ENCODE measurements at places on chromosomes 1 and 21. TPM values are rescaled to one million over a fixed set of nuclear protein-coding genes. Genes with fewer than 3 reads are reported as not detected.

CHODL gene
- 3.2 TPM for total RNA-seq

- no peaks in the 10 kb centered on the region for H3K27me3 ChIP-seq
- H3K36me3 ChIP-seq: no peaks in the 10 kb centered on the region
- no peak overlapping the region for H3K4me3 ChIP-seq
- no peak overlapping the region for H3K27ac ChIP-seq
- DNase-seq: no peak
Observed at GRCh38 chr1:180563026-180563827, 4.5 kb downstream of the OVAAL start.

GRCh38 chr1:165954940-165955339, 127.5 kb downstream of the UCK2 start:
- DNase-seq: no peak
- H3K27ac ChIP-seq: no peak overlapping the region
- H3K4me1 ChIP-seq: no peaks in the 10 kb centered on the region
- H3K4me3 ChIP-seq: no peak overlapping the region
- H3K27me3 ChIP-seq: no peaks in the 10 kb centered on the region

DNA sequence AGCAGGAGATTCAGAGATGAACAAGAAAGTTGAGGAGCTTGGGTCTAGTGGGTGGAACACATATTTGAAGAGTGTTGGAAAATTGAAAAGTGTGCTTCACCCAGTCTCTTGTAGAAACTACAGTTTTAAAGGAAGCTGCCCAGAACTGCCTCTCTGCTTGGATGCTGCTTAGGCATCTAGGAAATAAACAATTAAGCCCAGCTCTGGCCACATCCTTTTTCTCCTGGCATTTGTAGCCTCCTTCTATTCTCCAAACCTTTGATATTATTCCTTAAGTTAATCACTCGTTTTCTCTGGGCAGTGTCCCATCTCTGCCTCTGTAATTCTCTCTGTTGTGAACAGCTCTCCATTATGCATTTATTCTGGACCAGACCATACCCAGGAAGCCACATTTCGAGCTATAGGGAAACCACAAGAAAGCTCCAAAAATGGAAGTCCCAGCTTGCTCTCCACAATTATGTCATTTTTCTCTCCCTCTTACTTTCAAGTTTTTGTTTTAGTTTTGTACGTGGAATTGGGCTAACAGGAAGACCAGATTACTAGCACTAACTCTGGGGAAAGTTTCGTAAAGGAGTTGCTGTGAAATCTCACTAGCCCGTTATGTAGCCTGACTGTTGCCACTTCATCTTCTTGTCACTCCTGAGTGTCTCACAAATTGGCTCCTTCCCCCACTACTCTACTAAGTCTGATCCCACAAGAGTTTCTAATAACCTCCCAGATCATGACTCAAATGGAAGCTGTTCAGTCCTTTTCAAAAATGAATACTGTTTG, 102.2 kb downstream of the NTMT2 start:
- H3K4me1 ChIP-seq: no peaks in the 10 kb centered on the region
- DNase-seq: no peak
- H3K4me3 ChIP-seq: no peak overlapping the region
- no peak overlapping the region for H3K27ac ChIP-seq

DNA sequence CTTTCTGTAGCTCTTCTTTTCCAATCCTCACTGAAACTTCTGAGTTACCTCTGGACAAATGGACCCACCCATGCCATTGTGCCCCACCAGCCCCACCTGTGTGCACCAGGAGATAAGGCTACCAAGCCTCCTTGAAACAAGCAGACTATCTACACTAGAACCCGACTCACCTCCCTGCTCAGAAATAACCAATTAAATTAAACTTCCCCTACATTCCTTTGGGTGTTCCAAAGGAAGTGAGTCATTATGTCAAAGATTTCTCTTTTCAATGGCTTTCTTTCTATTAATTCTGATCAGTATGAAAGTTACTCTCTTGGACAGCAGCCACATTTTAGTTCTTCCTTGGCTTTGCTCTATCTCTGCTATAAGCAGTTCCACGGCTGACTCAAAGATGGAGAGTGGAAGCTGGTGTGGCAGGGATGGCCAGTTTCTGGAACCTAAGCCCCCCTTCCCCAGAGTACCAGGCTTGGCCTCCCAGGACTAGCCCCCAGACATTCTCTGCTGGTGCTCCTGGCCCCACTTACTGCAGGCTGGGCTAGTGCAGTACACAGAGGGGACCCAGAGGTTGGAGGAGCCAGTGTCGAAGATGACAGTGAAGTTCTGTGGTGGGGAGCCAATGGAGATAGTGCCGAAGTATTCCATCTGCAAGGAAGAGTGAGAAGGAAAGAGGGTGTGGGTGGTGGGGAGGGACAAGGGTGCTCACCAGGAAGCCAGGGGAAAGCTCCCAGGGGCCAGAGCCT, 1.9 kb downstream of the CTSE start:
- no peaks in the 10 kb centered on the region for H3K4me1 ChIP-seq
- H3K36me3 ChIP-seq: no peaks in the 10 kb centered on the region
- no peaks in the 10 kb centered on the region for H3K27me3 ChIP-seq
- no peak for DNase-seq

- no peaks in the 10 kb centered on the region for H3K27me3 ChIP-seq
- H3K4me3 ChIP-seq: no peak overlapping the region
- no peak for DNase-seq
- H3K36me3 ChIP-seq: no peaks in the 10 kb centered on the region
- H3K4me1 ChIP-seq: peaks cover 7% of the 10 kb centered on the region
Observed at GRCh38 chr1:207941665-207942064, 30.7 kb upstream of the CD34 start.

Data from vagina (tissue), 2 donors.